ENCODE measurements at places on chromosomes 4 and X.
A peak's percentile ranks its signal among the peaks of the same experiment; 100 is the strongest.

GRCh38 chr4:106362086-106362825 is 6.3 kb downstream of the GIMD1 start:
- no peak for DNase-seq

DNA sequence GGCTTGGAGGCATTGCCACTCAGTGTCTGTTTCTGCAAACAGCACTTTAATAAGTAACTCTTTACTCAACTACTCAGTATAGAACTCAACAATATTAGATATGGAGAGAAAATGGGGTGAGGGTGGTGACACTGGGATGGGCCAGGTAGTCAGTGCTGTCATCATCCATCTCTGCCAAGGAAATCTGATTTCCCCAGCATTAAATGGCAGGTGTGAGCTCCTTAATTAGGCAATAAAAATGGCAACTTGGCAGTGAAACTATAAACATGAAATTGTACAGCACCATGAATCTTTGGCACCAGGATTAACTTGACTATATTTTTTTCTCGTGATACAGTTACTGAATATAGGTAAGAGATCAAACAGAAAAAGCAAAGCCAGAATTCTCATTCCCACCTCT is 146.2 kb downstream of the GLRA2 start:
- no peak for DNase-seq

DNA sequence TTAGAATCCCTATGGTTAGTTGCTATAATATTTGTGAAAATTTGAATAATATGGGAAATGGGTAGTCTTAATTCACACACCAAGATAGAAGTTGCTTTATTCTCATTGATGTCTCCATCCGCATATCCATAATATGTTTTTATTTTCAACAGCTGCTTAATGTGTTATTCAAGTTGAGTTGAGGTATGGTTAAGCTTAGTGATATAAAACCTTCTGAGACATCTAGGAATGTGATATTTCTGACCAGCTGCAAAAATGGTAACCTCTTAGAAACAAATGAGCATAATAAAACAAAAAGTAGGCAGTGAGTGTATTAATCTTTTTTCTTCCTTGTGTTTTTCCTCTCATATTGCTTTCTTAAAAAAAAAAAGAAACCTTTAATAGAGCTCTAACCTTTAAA is 172.9 kb downstream of the TENM3 start:
- DNase-seq: no peak

- DNase-seq: peak; percentile 78
Observed at GRCh38 chr4:16264798-16265197, 38.5 kb upstream of the TAPT1 start.

DNA sequence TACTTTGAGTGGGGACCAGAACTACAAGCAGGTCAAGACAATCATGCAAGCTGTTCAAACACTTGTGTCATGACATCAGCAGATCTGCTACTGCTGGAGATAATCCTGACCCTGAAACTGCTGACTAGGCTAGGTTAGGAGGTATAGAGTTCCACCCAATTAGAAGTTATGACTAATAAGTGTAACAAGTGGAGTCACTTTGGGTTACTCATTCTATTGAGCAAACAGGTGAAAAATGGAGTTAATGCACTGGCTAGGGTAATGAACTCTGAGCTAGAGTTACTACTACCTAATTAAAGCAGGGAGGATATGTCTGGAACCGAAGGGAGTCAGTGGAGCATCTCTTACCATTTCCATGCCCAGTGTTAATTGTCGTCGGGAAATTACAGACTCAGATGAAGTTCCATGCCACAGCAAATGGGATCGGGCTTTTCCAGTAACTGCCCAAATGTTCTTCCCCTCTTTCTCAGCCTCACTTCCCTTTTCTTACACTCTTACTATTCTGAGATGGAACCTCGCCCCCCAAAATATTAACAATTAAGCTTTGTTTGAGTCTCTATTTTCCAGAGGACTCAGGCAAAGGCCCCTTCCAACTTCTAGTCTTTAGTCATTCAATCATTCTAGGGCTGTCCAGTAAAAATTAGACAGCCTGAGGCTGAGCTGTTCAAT is 19.8 kb upstream of the MANBA start:
- DNase-seq: peak; percentile 48

DNA sequence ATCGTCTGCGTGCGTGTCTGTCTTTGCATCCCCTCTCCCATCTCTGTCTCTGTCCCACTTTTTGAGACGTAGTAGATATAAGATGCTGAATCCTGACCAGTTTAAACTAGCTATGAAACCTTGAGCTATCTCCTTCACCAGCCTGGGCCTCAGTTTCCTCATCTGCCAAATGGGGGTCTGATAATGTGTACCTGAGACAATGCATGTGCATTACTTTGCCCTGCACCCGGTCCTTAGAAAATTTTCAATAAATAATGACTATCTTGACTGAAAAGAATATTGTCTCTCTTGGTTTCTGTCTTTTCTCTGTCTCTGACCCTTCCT is 602 bp downstream of the KANTR start:
- DNase-seq: no peak

All from inflammatory macrophage treated with lipopolysaccharide for 4 hours (primary cell).